ENCODE measurements at places on chromosomes 7 and 10.

- no peak for DNase-seq
Observed at GRCh38 chr7:91020636-91021385, 243.4 kb upstream of the FZD1 start.

DNA sequence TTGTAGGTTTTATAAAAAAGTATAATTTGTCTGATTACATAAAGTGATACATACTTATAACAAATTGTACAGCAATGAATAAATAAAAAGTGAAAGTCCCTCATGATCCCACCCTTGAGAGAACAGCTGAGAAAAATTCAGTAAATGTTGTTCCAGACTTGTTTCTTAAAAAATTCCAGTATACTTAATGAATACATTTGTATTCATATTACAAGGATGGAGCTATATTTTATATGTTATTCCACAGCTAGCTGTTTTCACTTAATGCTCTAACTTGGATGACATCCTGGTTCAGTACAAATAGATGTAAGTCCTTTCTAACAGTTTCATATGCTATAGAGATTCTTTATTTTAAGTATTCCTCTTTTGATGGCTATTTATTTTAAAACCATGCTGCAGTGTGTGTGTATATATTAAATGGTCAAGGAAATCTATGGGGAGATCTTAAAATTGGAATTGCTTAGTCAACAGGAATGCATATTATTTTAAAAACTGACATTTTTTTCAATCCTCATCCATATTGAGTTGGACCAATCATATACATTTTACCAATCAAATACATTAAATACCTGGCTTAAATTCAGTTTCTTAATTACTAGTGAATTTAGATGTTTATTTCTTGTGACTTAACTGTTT, 8.9 kb downstream of the STAMBPL1 start:
- no peak for DNase-seq

- no peak for DNase-seq
Observed at GRCh38 chr10:14072541-14072940, 258.2 kb downstream of the FRMD4A start.

- no peak for DNase-seq
Observed at GRCh38 chr10:91901784-91902677, 7.3 kb downstream of the FGFBP3 start.

DNA sequence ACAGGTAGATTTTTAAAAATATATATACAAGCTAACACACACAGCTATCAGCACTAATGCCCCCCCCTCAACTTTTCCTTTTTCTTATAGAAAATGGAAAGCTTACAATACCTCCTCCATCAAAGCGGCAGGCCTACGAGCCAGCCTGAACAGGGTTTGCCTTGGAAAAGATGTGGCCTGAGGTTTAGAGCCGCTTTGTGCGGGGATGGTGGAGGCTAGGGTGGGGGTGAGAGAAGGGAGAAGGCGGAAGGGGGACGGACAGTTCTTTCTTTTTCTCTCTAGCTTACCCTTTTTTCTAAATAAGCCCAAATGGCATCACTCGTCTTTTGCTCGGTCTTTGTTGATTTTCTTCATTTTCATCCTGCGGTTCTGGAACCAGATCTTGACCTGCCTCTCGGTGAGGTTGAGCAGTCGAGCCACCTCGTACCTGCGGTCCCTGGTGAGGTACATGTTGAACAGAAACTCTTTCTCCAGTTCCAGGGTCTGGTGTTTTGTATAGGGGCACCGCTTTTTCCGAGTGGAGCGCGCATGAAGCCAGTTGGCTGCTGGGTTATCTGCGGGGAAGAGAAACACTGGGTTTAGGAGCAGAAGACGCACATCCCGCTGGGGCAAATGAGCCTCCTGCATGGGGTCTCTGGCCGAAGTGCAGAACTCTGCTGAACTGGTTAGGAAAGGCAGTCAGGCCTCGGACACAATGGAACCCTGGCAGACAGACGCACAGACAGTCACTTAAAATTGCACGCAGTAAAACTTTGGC, 1.9 kb downstream of the HOXA9 start:
- DNase-seq, result no peak

All from neural crest cell (in vitro differentiated cells).